ENCODE measurements at places on chromosomes 5 and 9.
A peak's percentile ranks its signal among the peaks of the same experiment; 100 is the strongest.

DNA sequence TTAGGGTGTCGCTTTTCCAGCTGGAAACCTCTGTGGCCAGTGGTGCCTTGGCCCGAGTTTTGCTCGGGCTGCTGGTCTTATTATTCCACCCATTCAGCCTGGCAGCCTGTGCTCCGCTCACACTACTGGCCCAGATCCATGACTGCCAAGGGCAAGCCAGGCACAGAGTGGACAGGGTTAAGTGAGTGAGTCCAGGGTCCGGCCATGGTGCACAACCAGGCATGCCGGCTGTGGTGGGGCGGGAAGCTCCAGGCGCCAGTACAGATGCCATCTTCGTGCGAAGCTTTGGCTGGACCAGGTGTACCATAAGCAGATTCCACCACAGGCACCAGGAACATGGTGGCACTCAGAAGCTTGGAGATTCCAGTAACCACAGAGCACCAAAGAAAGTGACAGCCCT, 580.2 kb upstream of the FAM174A start:
- DNase-seq, result no peak

GRCh38 chr5:41871852-41872251, 1.6 kb upstream of the OXCT1 start:
- no peak for DNase-seq

GRCh38 chr5:37979559-37979958, 139.7 kb upstream of the GDNF start:
- no peak for DNase-seq

DNA sequence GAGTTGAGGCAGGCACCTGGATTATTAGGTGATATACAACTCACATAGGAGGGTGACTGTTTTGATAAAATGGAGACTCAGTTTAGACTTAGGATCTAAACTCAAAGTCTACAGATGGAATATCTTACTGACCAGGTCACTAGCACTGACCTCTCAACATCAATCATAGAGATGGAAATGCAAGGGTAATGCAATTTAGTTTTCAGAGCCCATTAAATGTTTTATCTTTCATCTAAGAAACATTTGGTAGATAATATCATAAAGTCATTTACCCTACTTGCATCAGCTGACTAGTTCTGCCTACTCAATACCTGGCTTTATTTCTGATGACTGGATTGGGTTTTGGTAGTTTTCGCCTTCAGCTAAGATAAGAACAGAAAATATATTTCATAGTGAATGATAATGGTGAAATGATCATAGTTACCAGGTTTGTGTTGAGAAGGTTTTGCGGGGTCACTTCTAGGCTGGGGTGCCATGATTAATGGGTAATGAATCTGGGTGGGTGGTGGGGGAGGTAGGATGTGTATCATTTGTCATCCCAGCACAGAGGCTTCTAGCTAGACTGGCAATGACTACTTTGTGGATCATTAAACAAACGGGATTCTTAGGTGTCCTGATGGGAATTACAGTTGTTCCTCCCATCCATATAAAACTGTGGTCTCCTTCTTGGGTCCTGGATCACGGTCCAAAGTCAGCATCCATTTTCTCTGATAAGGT, 173.4 kb downstream of the PPP2R2B start:
- no peak for DNase-seq

DNA sequence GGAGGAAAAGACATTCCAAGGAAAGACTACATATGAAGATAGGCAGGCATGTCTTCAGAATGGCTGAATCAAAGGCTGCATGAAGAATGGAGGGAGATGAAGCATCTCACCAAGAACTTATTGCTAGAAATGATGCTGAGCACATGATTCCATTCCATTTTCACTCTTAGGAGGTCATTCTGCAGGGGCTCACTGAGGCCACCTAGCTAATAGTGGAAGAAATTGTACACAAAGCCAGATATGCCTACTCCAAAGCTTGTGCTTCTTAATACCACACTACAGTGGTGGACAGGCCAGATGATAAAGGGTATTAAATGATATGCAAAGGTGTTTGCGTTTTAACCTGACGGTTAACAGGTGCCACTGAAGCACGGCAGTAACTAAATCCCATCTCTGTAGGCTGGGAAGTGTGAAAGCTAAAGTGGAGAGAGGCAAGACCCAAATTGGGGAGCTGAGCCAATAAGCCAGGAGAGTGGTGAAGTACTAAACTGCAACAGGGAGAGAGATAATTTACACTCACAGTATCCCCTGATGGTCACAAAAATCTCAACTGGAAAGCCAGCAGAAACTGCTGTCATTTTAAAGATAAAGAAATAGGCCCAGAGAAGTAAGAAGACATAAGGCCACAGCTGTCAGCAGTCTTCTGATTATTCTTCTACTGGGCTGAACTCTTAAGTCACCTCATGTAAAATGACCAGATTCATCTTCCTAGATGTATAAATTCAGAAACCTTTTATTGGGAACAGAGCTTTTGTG, 14.6 kb downstream of the NDUFA8 start:
- no peak for DNase-seq

DNA sequence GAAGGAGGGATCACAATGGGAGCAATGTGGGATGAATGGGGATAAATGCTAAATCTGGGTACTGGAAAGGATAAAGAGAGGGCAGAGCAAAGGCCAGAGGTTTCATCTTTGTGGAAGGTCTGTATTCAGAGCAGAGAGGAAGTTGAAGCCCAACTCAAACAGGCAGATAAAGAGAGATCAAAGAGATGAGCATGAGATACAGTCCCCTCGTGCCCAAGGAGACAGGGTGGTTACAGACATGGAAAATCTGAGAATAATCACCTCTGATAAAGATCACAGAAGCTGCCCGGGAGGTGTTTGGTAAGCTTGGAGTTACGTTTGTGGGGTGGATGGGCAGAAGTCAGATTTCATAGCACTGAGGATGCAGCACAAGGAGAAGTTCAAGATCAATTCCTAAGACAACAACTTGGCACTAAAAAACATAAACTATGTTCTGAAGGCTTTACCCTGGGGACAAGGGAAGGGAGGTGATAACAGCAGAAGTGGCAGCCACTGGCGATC, 459 bp upstream of the ERAP2 start:
- DNase-seq, result peak; percentile 35

DNA sequence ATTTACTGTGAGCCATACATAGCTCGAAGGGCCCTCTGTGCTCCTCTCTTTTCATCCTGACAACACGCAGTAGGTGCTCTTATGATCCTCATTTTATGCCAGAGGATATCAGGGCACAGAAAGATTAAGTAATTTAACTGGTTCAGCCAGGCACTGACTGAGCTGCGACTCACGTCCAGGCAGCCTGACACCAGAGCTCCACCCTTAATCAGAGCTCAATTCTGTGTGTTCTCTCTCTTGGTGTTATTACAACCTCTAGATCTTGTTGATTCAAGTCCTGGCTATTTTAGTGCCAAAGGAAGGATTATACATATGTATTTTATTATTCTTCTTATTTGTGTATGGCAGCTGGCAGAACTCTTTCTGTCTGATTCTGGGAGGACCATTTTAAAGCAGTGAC, 59.7 kb downstream of the OSMR start:
- DNase-seq, result no peak

DNA sequence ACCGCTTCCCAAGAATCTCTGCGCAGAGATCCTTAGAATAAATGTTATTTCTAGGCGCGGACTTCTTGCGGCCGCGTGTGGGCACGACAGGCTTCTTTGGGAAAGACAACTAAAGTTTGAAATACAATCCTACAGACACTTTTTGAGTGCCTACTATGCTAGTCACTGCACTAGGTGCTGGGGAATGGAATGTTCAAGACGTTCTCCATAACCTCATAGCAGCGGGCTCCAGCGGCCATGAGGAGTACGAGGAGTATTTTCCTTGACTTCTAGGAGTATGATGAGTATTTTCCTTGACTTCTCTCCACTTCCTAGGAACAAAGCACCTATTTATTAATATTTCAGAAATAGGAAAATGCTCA, 636 bp upstream of the PWWP2A start:
- no peak for DNase-seq

- no peak for DNase-seq
These were observed 314.1 kb upstream of the PANK3 start for GRCh38 chr5:168893283-168893682.

DNA sequence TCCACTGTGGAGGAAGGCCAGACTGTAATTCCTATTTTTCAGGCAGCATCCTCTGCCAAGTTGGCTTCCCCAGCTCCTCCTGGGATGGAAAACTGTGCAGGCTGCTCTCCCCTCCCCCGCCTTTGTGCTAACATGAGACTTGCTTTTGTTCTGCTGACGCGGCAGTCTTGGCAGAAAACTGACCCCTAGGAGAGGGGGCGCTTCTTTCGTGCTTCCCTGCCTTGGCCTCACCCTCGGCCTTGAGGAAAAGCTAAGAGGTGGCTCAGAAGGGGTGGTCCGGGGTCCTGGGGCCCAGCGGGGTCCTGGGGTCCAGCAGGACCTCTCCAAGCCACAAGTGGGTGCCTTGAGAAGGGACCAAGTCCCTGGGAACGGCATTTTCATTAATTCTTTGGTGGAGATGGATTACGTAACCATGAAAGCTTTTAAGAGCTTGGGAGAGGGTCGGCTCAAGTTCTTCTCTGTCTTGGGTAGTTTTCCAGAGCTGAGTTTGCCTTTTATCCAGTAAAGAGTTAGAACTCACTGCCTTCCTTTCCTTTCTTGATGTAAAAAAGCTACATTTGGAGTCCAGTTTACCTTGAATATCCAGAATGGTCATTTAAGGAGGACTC, 51.0 kb downstream of the SH3PXD2B start:
- no peak for DNase-seq

GRCh38 chr9:80157561-80157983, 585.8 kb downstream of the TLE4 start:
- DNase-seq, result no peak

- no peak for DNase-seq
These were observed 20.9 kb downstream of the FAM13B start for GRCh38 chr5:138011991-138012390.

- DNase-seq, result no peak
These were observed 322.1 kb downstream of the DEPDC1B start for GRCh38 chr5:60377826-60378225.

GRCh38 chr5:98200726-98201541, 572.5 kb upstream of the RGMB start:
- DNase-seq, result no peak
